Left colon (tissue), 2 donors: ENCODE measurements at places on chromosomes 2 and 18.
A peak's percentile ranks its signal among the peaks of the same experiment; 100 is the strongest.

DNA sequence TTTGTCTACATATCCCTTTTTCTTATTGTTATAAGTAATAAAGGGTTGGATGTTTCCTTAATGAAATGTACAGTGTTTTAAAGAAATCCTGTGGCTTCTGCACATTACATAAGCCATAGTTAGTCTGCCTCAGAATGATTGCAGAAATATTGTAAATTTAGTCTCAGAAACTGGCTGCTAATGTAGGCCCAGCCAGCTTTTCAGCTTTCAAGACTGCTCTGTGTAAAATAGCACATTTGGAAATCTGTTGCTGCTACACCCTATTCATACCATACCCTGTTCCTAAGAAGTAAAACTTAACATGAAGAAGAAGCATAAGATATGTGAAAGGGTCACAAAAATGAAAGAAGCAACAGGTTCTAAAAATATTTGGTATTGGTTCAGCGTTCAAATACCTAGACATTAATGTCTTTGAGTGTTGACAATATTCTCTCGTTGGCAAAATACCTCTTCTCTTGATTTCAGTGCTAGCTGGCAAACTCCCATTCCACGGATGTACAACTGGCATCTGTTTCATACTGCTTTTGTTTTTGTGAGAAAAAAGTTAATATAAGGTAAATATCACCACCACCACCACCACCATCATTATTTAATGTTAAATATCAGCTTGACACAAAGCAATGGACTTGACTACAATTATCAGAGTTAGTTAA, 19.2 kb upstream of the NCKAP1 start:
- DNase-seq = no peak

DNA sequence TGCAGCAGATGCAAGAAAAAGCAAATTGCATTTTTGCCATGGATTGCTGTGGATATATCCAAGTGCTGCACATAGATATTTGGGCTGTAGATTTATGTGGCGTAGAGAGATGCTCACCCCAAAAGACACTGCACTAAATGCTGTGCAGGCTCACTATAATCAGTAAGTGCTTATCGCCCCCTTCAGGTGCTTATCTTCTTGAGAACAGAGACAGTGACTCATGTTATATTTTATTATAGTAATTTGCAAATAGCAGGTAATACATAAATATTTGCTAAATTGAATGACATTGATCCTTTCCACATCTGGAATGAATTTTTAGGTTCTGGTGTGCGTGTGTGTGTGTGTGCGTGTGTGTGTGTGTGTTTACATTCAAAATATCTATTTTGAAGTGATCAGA, 36.8 kb upstream of the PLEKHM3 start:
- DNase-seq = no peak

DNA sequence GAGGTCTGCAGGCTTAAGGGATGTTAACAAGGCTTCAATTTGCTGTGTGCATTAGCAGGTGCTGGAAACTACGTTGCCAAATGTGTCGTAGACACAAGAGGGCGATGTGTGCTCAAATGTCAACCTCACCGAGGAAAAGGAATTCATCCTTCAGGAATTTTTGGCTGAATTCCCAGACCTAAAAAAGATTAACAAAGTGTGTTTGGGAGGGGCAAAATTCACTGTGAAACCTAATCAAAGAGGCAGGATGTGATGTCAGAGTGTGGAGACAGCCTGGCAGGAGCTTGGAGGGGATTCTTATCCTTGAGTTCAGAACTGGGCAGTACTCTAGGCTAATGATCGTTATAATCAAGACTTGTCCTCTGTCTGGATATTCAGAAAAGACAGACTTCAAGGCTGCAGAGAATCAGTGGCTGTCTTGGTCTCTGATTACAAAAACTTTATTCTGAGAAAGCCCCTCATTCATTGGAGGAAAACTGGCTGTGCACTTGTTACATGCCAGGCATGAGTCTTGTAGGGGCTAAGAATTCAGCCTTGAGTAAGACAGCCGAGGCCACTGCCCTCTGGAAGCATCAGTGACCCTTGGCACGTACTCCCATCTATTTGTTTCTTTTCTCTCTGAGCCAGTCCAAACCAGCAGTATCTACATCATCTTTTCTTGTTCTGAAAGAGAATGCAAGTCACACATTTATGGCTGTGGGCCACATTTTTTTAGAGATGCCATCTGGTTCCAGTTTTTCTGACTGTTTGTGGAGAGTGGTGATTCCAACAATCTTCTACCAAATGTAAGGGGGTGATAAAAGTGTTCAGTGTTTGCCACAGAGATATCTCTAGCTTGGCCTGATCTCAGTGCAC, 18.7 kb upstream of the SCYGR1 start:
- DNase-seq = peak; percentile 60

GRCh38 chr2:230155359-230155758, 64.4 kb downstream of the SP110 start:
- no peak for DNase-seq

DNA sequence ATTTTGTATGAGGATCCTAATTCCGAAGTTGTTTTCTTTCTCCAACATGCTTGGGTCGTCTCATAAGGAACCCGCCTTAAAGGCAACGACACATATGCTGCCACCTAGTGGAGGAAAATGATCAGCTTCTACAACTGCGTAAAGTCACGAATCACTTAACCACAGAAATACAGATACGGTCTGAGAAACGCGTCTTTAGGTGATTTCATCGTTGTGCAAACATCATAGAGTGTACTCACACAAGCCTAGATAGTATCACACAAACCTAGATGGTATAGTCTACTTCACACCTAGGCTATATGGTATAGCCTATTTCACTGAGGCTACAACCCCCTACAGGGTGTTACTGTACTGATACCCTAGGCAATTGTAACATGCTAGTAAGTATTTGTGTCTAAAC, 13.1 kb downstream of the GNLY start:
- DNase-seq = peak; percentile 53

DNA sequence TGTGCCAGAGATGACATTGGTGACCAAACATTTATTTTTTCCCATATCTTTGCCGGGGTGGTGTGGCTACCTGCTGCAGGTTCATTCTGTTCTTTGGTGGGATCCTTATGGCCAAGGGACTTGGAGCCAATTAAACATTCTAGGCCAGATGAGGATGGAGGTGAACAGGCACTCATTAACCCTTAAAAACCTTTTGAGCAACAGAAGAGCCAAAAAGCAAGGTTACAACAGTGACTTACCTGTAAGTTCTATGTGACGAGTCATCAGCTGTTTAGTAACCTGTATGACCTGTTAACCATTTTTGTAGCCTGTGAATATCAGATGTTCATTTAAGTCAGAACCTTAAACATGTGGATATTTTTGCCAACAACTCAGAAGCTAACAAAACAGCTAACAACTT, 105.6 kb downstream of the XRCC5 start:
- DNase-seq = no peak

GRCh38 chr2:65403529-65403915, 28.9 kb downstream of the SPRED2 start:
- DNase-seq = no peak

- DNase-seq = no peak
These were observed 218.5 kb downstream of the LDLRAD4 start for GRCh38 chr18:13437034-13437433.

DNA sequence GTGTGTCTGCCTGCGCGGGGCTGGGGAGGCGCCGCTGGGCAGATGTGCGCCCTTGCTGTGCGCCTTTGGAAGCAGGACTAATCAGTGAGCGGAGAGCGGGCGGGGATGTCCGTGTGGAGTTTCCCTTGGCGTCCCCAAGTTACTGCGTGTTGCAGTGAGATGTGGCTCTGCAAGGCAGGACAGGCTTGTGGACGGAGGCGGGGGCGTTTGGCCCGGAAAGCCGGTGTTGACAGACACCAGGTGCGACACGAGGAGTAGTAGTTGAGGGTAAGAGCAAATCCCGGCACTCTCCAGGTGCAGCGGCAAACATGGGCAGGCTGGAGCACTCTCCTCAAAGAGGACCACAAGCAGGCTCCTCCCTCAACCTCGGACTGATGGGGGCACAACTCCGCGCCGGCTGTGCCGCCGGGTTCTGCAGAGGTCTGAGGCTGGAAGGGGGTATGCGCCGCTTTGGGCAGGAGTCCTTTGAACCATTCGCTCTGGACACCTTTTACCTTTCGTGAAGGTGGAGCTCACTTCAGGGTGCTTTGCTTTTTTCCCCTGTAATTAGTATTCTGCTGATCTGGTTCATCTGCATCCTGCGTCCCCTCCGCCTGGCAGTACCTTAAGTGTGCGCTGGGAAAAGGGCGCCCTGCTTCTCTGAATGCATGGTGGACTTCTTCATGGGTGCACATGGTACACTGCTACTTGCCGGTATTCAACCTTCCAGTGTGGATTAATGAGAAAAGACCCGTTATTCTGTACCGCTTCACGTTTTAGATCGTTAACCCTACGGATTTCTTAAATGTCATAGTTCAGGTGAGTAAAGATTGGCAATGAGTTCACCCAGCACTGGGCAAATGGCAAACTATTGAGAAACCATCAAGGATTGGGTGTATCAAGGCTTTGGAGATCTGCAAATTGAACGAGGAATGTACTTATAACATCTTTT, 608 bp downstream of the CDH7 start:
- DNase-seq = no peak

- no peak for DNase-seq
These were observed 24.0 kb downstream of the RAX start for GRCh38 chr18:59249199-59249774.

GRCh38 chr2:233469261-233470010, 97.1 kb downstream of the USP40 start:
- no peak for DNase-seq

- no peak for DNase-seq
These were observed 4.1 kb downstream of the TCF23 start for GRCh38 chr2:27152796-27153464.

DNA sequence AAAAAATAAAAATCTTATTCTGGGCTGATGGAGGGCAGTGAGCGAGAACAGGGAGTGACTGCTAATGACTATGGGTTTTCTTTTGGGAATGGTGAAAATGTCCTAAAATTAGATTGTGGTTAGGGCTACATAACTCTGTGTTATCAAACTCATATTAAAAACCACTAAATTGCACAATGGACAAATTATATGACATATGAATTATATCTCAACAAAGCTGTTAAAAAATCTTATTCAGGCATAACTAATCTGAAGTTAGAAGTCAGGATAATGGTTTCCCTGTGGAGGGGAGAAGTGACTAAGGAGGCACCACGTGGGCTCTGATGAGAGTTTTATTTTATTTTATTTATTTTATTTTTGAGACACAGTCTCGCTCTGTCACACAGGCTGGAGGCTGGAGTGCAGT, 32.1 kb upstream of the DPP4 start:
- no peak for DNase-seq

- no peak for DNase-seq
These were observed 89.1 kb upstream of the RTN4 start for GRCh38 chr2:55139305-55139704.

DNA sequence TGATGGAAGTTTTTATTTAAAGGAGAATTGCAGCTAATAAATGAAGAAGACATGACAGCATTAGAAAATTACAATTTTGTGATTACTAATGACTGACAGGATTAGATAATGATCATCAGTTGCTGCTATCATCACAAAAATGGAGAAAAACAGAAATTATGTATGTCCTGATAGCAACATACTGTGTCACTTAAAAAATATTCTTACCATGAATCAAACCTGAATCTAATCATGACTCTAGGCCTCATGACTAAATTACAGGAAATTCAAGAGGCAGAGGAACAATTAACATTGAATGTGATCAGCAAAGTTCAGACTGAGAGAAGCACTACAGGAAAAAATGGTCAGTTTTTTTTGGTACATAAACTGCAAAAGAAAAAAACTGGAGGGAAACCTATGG, 147.8 kb downstream of the PMAIP1 start:
- DNase-seq = no peak

DNA sequence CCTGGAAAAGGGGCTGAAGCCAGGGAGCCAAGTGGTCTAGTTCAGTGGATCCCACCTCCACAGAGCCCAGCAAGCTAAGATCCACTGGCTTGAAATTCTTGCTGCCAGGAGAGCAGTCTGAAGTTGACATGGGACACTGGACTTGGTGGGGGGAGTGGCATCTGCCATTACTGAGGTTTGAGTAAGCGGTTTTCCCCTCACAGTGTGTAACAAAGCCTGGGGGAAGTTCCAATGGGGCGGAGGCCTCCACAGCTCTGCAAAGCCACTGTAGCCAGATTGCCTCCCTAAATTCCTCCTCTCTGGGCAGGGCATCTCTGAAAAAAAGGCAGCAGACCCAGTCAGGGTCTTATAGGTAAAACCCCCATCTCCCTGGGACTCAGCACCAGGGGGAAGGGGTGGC, 144.4 kb downstream of the PTPRM start:
- no peak for DNase-seq

DNA sequence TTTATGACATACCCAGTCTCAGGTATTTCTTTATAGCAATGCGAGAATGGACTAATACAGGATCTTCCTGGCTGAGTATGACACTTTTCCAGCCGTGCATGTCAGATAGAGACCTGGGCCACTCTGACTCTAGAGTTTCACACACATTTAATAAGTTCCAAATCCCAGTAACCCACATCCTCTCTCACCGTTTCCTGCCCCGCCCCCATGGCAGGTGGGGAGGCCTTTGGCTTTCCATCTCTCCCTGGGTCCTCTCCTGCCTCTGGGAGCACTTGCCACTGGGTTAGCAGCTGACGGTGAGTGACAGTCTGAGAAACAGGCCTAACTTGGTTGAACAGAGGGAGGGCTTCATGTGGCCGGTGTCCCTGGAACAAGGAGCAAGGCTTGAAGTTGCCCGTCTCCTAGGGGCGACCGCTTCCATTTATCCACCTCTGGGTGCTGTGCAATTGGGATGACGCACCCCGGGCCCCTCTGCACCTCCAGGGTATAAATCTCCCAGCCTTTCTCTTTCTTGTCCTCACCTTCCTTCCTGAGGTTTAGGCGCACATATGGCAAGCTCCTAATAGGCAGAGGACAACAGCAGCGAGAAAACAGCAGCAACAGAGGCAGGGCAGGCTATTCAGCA, 152.7 kb upstream of the HDAC4 start:
- no peak for DNase-seq

DNA sequence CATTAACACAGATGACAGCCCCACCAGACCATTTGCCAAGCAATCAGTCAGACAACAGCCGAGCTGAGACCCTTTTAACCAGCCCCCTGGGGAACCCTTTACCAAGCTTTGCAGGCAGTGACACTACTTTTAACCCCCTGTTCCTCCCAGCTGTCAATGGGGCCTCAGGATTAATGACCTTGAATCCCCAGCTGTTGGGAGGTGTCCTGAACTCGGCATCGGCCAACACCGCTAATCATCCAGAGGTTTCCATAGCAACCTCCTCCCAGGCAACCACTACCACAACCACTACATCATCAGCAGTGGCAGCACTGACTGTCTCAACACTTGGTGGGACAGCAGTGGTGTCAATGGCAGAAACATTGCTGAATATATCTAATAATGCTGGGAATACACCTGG, 160.9 kb upstream of the EPC2 start:
- DNase-seq = no peak

- no peak for DNase-seq
These were observed 110.4 kb downstream of the PARD3B start for GRCh38 chr2:204655626-204656025.

DNA sequence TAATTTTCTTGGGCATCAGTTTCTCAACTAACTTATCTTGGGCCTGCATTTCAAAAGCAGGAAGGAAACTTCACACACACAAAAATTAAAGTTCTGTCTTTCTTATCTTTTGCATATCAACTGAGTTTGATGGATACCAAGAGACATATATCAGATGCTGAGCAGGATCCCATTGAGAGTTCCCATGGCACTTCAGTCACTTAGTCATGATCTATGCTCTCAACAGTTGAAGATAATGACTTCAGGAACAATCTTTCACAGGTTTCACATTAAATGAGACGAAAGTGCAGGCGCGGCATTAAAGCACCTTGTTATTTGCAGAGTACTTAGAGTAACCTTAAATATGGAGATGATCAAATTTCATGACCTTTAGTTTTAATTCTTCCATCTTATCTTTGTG, 2139.8 kb upstream of the CELF4 start:
- no peak for DNase-seq
